ENCODE measurements at places on chromosomes 1 and 21.

GRCh38 chr1:163701783-163702374, 380.1 kb downstream of the NUF2 start:
- no peak for DNase-seq

GRCh38 chr21:42426876-42427480, 23.3 kb downstream of the UBASH3A start:
- DNase-seq, result no peak

DNA sequence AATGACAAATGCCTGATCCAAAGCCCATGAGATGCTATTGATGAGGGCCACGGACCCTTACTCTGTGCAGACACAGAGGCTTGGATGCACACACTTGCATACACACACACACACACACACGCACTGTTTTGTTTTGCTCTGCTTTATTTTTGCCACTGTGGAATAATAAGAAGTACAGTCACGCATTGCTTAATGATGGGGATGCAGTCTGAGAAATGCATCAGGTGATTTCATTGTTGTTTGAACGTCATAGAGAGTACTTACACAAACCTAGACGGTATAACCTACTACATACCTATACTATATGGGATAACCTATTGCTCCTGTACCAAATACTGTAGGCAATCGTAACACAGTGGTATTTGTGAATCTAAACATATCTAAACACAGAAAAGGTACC, 104.4 kb downstream of the RHOU start:
- DNase-seq, result no peak

DNA sequence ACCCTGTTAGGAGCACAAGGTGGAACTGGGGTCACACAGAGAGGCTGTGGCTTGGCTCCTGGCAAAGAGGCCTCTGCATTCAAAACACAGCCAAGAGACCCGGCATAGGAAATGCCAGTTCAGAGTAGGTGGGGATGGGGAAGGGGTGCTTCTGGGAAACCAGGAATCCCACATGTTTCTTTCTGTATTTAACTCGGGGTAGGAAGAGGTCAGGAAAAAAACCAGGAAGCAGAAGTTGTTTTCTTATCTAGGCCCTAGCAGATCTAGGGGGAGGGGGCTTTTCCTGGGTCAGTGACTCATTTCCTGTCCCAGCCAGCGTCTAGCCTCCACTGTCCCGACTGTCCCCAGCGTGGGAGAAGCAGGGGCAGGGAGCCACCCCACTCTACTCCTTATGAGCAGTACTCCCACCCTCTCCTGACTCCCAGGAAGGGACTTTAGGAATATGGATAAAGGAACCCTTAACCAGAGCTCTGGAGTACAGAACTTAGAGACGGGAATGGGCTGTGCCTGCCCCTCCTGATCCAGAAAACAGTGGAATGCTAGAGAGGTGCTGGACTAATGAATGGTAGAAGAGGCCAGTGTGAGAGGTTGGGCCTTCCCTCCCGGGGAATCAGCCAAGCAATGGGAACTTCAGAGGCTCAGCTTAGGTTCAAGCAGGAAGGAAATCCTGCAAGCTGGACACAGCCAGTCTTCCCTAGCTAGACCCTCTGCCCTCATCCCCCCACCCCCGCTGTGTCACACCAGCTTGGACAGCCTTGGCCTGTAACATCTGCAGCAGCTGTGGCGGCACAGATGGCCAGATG, 5.7 kb downstream of the FHL3 start:
- DNase-seq, result no peak

DNA sequence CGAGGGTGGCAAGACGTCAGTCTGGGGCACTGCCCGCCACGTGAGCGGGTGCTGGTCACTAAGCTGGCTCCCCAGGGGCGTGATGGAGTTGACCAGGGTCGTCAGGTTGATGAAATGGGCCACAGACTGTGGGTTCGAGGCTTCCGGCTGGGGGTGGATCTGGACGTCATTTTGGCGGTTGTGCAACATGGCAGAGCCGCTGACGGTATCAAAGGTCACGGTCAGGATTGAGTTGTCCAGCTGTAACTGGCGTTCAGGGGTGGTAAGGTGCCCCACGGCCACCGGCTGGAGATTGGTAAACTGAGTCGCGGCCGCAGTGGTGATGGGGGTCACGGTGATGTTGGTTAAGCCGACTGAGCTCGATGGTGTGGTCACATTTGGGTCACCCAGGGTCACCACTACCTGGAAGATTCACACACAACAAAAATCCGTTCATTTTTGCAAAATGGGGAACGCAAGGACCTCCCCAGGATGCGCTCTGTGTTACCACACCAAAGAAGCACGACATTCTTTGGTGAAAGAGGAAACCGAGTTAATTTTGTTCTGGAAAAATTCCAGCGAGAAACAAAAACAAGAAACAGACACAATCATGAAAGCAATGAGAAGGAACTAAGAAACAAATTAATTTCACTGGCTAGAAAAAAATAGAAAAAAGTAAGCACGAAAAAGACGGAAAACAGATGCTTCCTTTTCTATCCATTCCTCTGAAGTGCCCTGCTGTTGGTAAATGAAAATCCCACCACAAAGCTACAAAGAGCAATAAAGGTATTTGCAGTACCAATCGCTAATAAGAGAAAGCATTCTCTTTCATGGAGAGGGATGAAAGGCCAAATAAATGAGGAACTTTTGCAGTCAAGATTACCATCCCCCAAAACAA, 34.7 kb upstream of the RIPK4 start:
- no peak for DNase-seq

DNA sequence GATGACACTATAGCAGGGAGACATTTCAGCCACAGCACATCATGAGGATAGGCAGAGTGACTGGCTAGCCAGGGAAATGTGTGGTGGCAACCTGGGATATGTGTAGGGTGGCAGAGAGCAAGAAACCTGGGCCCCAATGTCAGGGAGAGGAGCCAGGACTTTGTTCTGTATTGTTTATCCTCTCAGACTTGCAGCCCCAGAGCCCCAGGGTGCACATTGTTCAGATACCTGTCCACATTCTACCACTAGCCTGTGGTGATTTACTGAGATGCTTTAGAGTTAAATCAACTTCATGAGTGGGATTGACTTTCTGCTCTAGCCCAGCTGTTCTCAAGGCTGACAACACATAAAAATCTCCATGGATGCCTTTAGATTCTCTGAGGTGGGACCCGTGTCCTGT, 61.5 kb downstream of the MAB21L3 start:
- no peak for DNase-seq

DNA sequence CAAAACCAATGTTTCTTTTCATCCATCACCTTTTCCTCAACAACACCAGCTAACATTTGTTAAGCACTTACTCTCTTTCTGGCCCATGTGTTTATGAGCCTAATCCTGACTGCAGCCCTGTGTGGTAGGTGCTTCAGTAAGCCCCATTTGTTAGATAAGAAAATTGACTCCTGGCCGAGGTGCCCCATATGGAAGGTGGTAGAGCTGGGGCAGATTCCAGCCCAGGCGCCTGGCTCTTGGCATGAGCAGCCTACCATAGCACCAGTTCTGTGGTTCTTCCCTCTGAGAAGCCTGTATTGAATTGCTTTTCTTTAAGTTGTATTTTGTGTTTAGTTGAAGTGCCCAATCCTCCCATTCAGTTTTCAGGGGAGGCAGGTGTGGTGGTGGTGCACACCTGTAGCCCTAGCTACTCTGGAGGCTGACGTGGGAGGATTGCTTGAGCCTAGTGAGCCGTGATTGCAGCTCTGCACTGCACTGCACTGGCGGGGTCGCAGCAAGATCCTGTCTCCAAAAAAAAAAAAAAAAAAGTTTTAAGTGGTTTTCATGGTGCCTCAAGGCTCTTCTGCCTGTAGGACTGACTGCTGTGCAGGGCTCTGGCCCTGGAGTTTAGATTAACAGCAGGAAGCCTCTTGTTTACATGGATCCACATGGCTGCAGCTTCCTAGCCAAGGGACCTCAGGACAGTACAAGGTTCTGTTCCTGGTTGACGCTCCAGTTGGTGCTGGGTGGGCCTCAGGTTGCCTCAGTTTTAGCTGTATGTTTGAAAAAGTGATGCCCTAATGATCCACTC, 125.9 kb downstream of the MRPS6 start:
- no peak for DNase-seq

DNA sequence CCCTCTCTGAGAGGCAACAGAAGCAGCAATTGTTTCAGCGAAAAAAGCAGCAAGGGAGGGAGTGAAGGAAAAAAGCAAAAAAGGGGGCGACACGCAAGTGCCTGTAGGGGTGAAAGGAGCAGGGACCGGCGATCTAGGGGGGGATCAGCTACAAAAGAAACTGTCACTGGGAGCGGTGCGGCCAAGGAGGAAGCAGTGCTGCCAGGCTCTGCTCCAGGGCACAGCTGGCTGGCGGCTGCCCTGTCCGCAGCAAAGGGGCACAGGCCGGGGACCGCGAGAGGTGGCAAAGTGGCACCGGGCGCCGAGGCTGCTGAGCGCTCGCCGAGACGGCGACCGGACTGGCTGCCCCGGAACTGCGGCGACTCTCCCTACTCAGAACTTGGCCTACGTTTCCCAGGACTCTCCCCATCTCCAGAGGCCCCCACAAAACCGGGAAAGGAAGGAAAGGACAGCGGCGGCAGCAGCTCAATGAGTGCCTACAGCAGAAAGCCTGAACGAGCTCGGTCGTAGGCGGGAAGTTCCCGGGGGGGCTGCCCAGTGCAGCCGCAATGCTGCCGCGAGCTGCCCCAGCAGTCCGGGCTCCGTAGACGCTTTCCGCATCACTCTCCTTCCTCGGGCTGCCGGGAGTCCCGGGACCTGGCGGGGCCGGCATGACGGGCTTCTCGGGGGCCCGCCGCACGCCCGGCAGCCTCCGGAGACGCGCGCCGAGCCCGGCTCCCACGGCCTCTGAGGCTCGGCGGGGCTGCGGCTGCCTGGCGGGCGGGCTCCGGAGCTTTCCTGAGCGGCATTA, 1.0 kb upstream of the CDKN2C start:
- peak; percentile 33 for DNase-seq

DNA sequence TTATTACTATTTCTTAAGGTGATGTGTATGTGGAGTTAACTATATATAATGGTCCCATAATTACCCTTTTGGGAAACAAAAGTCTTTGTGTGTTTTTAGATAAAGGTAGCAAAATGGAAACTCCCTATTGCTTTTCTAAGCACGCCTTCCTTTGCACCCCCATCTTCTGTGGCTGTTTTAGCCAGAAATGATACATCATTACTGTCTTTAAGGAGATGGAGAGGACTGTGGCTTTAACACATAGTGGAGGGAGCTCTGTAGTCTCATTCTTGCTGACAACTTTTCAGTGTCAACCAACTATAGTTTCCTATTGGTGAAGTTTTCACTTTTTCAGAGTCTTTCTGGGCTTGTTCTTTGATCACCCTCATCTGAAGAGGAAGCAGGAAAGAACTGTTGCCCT, 1.0 kb downstream of the APOBEC4 start:
- no peak for DNase-seq

DNA sequence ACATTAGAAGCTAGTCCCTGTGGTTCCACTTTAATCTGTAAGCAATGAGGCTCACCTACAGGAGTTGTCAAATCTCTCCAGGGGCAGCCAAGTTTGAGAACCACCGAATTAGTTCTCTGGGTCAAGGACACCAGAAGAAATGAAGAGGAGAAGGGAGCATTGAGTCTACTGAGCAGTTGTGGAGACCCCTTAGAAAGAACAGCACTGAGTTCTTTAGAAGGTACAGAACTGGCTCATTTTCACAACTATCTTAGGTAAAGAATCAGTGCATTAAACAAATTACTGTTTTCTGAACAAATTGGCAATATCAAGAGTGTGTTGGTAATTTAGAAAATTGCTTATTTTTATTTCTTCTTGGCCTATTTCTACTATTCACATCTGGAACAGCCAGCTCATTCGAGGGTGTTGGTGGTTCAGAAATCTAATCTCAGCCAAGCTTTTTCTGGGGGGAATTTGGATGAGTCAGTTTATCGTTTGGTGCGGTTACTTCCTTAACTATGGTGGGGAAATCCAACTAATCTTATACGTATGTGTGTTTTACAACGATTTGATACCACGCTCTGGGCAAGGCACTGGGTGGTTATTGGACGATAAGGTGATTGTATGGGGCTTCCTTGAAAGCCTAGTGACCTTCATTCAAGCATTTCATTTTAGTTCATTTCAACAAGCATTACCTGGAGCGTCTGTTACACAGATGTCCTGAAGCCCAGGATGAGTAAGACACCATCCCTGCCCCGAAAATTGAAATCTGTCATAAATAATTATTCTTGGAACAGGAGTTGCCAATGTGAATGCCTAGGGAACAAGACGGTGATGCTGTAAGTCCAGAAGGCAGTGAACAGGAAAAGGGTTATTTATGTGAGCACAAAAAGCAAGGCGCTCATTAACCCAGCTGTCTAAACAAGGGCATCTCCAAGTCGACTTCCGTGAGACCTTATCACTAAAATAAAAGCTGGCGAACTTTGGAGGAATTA, 52.0 kb upstream of the TMPRSS2 start:
- DNase-seq, result no peak

DNA sequence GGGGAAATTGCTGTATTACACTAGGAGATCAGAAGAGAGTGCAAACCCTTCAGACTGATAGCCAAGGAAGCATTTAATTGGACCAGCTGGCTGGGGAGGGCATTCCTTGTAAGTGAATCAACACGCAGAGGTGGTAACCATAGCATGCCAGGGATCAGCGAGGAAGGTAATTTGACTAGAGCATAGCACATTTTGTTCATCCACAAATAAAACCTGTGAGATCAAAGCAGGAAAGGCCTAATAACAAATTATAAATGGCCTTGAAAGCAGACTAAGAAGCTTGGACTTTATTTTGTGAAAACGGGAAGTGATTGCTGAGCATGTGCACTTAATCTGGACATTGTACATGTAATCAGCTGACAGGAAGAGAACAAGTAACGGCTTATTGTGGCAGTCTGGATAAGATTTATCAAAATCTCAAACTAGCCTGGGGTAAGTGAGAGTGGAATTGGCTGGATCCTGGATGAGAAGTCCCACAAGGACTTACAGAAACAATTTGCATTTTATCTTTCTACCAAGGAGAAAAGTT, 11.7 kb upstream of the CD55 start:
- DNase-seq, result no peak

- no peak for DNase-seq
Observed at GRCh38 chr1:12368646-12369045, 138.8 kb downstream of the VPS13D start.

DNA sequence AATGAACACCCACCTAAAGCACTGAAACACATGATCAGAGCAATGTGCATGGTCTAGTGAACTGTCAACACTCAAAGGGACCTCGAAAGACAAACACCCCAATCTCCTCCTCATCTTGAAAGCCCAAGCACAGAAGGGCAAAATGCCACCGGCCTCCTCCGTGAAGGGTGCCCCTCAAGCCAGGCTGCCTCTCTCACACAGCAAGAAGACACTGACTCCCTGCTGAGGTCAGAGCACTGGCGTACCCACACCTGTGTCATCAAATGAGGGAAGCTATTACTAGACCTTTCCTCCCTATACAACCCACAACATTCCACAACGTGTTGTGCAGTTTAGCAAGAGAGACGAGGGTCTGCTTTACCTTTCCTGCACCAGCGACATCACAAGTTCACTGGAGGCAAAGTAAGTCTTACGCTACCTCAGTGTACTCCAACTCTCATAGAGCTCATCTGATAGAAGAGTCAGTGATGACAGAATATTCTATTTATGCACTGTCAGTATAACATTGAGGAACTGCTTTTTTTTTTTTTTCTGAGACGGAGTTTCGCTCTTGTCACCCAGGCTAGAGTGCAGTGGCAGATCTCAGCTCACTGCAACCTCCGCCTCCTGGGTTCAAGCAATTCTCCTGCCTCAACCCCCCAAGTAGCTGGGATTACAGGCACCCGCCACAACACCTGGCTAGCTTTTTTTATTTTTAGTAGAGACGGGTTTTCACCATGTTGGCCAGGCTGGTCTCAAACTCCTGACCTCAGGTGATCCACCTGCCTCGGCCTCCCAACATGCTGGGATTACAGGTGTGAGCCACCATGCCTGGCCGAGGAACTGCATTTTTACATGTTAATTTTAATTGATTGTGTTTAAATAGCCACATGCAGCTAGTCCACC, 3.3 kb downstream of the SH3BP5L start:
- no peak for DNase-seq

Data from stimulated activated CD4-positive, alpha-beta T cell treated with anti-CD3 and anti-CD28 coated beads, Interleukin-12 subunit alpha, Interleukin-12 subunit beta, amount 100 ng/mL, for 48 hours (primary cell).